ENCODE measurements at places on chromosomes 6 and 20. TPM values are rescaled to one million over a fixed set of nuclear protein-coding genes. Genes with fewer than 3 reads are reported as not detected.

The STMND1 gene
- 0.17 TPM for total RNA-seq

The NFKBIL1 gene
- total RNA-seq: 19.9 TPM

The GSTA3 gene
- not detected for total RNA-seq

The GNRH2 gene
- not detected for total RNA-seq

The C6orf58 gene
- total RNA-seq: not detected

The PTCHD4 gene
- total RNA-seq: 0.34 TPM

The EPPIN gene
- total RNA-seq: not detected

The TOX2 gene
- 50.5 TPM for total RNA-seq

The CNBD2 gene
- 1.0 TPM for total RNA-seq

The HDAC2 gene
- total RNA-seq: 68.8 TPM

The EYA2 gene
- total RNA-seq: 1.0 TPM

The SOX12 gene
- 16.0 TPM for total RNA-seq

The C20orf202 gene
- not detected for total RNA-seq

The ULBP2 gene
- total RNA-seq: 6.6 TPM

The ZBTB12 gene
- total RNA-seq: 3.0 TPM

The DAAM2 gene
- 7.9 TPM for total RNA-seq

The PCMTD2 gene
- 33.0 TPM for total RNA-seq

The KIAA0408 gene
- 0.30 TPM for total RNA-seq

The ASXL1 gene
- 20.5 TPM for total RNA-seq

The SOX18 gene
- total RNA-seq: 0.17 TPM

The SYCP2 gene
- under 0.01 TPM for total RNA-seq

The NNAT gene
- total RNA-seq: 32.0 TPM

The DHX16 gene
- 29.6 TPM for total RNA-seq

The SUMO4 gene
- total RNA-seq: not detected

The ARHGAP40 gene
- not detected for total RNA-seq

The POM121L2 gene
- not detected for total RNA-seq

The LRRC73 gene
- total RNA-seq: under 0.01 TPM

The LTA gene
- not detected for total RNA-seq

The CALHM6 gene
- 1.8 TPM for total RNA-seq

The NFATC2 gene
- 0.15 TPM for total RNA-seq

The DACT2 gene
- total RNA-seq: not detected

The SLA2 gene
- not detected for total RNA-seq

The RNF182 gene
- total RNA-seq: 3.9 TPM

The MAS1 gene
- total RNA-seq: not detected

The HRH3 gene
- not detected for total RNA-seq

The BANF2 gene
- not detected for total RNA-seq

Measured in bronchus fibroblast of lung (primary cell).